ENCODE measurements at places on chromosomes 4 and X. TPM values are rescaled to one million over a fixed set of nuclear protein-coding genes. Genes with fewer than 3 reads are reported as not detected.

GRCh38 chrX:48022738-48023137 is 15.9 kb downstream of the SPACA5 start:
- no peaks in the 10 kb centered on the region for H3K27me3 ChIP-seq
- peaks cover 12% of the 10 kb centered on the region for H3K4me1 ChIP-seq
- H3K36me3 ChIP-seq: no peaks in the 10 kb centered on the region
- no peak overlapping the region for H3K27ac ChIP-seq
- no peak overlapping the region for H3K4me3 ChIP-seq

- no peak overlapping the region for H3K4me3 ChIP-seq
- H3K4me1 ChIP-seq: no peaks in the 10 kb centered on the region
- no peak overlapping the region for H3K27ac ChIP-seq
- no peaks in the 10 kb centered on the region for H3K27me3 ChIP-seq
- no peaks in the 10 kb centered on the region for H3K36me3 ChIP-seq
- DNase-seq: no peak
Observed at GRCh38 chrX:46770817-46771163, 11.9 kb upstream of the SLC9A7 start.

Gene KLB
- not detected for total RNA-seq

DNA sequence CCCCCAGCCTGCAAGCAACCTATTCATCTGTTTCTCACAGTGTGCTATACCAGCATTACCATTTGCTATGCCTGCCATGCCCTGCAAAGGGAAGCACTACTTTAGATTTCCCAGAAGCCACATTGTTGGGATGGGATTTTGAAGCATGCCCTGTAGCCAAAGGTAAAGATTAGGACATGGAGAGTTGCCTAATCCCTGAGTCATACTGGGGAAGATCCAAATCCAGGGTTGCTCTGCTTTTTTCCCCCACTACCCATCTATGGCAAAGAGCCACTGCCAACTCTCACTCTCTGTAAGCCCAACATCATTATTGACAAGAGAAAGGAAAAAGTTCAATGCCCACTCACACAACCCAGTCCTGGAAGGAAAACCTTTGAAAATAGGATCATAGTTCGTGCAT is 36.7 kb upstream of the TMEM164 start:
- H3K27ac ChIP-seq: no peak overlapping the region
- H3K27me3 ChIP-seq: no peaks in the 10 kb centered on the region
- H3K4me3 ChIP-seq: no peak overlapping the region
- no peak for DNase-seq

DNA sequence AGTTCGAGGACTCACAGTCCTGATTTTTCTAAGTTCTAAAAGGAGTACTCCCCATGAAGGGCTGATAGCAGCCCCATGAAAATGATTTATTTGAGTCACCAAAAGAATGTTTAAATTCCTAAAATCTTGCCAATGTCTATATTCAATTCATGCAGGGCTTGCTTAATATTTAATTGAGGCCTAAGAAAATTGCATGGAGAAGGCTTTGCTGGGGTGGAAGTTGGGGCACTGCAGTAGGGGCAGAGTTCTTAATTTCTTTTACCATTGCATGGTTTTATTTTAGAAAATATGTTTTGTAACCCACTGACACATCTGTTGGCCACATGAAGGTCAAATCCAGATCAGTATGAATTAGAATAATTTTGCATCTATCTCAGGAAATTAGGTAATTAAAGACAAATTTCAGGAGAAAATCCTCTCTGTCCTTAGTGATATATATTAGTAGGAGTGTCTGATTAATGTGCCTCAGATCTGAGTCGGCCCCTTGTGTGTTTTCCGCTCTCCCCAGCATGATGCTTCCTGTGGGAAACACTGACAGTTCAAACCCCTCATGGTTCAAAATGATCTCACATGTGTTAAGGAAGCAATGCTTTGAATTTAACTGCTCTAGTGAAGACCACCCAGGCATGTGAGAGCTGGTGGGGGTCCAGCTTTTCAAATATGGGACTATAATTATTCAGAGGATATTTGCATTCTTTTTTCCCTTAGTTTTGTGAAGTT is 54.0 kb upstream of the EGFL6 start:
- no peaks in the 10 kb centered on the region for H3K27me3 ChIP-seq
- no peak overlapping the region for H3K4me3 ChIP-seq

- no peaks in the 10 kb centered on the region for H3K36me3 ChIP-seq
- no peak overlapping the region for H3K4me3 ChIP-seq
- H3K4me1 ChIP-seq: no peaks in the 10 kb centered on the region
- H3K27me3 ChIP-seq: no peaks in the 10 kb centered on the region
- H3K27ac ChIP-seq: no peak overlapping the region
Observed at GRCh38 chrX:18956303-18957032, 27.4 kb downstream of the PHKA2 start.

DNA sequence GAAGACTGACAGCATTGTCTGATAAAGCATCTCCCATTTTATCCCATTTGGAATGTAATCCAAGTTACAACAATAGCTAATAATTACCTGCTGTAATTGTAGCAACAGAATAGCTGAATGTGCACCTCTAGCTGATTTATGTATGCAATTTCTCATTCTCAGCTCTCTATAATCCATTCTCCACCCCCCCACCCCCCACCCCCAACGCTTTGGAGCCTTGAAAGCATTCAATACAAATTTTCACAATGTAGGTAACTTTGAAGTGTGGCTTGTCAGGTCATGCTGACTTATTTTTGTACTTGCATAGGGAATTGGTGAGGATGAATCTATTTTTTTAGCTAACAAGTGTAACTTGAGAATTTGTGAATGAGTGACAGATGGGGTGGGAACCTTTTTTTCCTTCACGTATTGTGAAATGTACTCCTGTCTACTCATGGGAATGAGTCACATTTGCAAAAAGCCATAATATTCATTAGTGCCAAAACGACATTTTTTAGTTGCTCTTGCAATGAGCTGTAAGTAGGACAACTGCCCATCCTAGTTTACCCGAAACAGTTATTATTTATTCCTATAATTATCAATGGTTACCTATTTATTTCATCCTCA is 159.3 kb downstream of the PALLD start:
- H3K4me1 ChIP-seq: no peaks in the 10 kb centered on the region
- no peak for DNase-seq

GRCh38 chr4:18690291-18690955 is 668.9 kb upstream of the LCORL start:
- DNase-seq: no peak
- no peak overlapping the region for H3K4me3 ChIP-seq
- no peaks in the 10 kb centered on the region for H3K27me3 ChIP-seq
- no peaks in the 10 kb centered on the region for H3K36me3 ChIP-seq
- no peaks in the 10 kb centered on the region for H3K4me1 ChIP-seq
- no peak overlapping the region for H3K27ac ChIP-seq

- no peak for DNase-seq
- no peak overlapping the region for H3K27ac ChIP-seq
- H3K36me3 ChIP-seq: no peaks in the 10 kb centered on the region
- H3K4me3 ChIP-seq: no peak overlapping the region
- H3K27me3 ChIP-seq: peaks cover 2% of the 10 kb centered on the region
Observed at GRCh38 chrX:40100141-40100536, 2.4 kb upstream of the BCOR start.

Gene PAGE2
- not detected for total RNA-seq

DNA sequence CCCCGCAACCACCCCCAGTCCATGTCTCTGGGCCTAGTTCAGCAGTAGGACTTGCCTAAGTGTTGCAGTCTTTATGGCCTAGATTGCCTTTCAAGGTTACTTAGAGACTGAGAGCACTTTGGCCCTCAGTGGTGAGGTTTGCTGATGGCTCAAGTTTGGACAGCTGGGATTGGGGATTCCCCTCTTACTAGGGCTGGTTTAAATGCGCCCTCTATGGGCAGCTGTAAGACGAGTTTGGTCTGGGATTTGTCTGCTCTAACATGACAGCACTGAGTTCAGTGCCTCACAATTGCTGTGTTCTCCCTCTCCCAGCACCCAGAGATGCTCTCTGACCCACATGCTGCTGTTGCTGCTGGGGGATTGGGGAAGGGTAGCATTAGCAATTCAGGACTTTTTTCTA is 23.1 kb downstream of the DACH2 start:
- no peak overlapping the region for H3K4me3 ChIP-seq
- H3K4me1 ChIP-seq: no peaks in the 10 kb centered on the region
- no peaks in the 10 kb centered on the region for H3K27me3 ChIP-seq
- no peak overlapping the region for H3K27ac ChIP-seq
- H3K36me3 ChIP-seq: no peaks in the 10 kb centered on the region

DNA sequence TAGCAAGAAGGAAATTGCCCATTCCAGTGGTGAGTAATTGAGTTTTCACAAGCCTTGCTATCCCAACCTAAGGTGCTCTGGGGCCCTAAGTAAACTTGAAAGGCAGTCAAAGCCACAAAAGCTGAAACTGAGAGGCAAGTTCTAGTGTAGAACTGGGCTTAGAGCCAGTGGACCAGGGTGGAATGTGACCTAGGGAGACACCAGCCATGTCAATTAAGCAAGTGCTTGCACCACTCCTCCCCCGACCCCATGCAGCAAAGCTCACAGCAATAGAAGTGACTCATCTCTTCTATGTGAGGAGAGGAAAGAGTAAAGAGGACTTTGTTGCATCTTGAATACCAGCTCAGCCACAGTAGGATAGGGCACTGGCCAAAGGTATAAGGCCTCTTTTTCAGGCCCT is 486.1 kb upstream of the POU3F4 start:
- no peaks in the 10 kb centered on the region for H3K27me3 ChIP-seq
- H3K4me1 ChIP-seq: no peaks in the 10 kb centered on the region
- H3K4me3 ChIP-seq: no peak overlapping the region
- no peak for DNase-seq

Gene MAP3K15
- total RNA-seq: 0.23 TPM

DNA sequence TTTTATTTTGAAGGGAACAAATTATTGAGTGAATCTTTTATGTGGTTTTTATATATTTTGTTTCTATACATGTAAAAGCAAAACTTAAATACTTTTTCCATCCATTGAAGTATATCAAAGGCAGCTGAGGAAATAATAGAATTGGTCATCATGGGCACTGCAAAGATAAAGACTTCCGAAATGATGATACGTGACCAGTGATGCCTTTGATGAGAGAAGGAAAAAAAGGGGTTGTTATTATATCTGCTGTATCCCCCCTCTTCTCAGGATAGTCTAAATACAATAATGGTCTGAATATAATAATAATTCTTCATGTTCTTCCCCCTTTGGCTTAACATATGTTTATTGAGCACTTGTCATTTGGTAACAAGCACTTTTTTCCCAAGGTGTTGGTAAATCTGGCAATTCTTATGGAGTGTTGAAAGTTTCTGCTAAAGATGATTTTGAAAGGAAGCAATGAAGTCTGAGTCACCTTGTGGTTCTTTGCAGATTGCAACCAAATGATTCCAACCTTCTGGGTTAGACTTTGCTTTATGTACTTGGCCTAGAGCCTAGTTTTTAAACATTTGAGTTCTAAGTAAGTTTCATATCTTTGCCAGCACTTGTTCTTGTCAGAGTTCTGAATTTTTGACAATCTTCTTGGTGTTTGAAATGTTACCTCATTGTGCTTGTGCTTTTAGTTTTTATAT is 60.8 kb downstream of the USP9X start:
- no peak for DNase-seq
- no peak overlapping the region for H3K4me3 ChIP-seq
- H3K27me3 ChIP-seq: no peaks in the 10 kb centered on the region
- H3K4me1 ChIP-seq: no peaks in the 10 kb centered on the region
- no peak overlapping the region for H3K27ac ChIP-seq
- peaks cover 14% of the 10 kb centered on the region for H3K36me3 ChIP-seq

Gene MGAT4D
- not detected for total RNA-seq

- no peaks in the 10 kb centered on the region for H3K27me3 ChIP-seq
- no peak for DNase-seq
- no peaks in the 10 kb centered on the region for H3K36me3 ChIP-seq
- no peaks in the 10 kb centered on the region for H3K4me1 ChIP-seq
- H3K27ac ChIP-seq: no peak overlapping the region
Observed at GRCh38 chrX:132171881-132172280, 44.1 kb upstream of the FRMD7 start.

DNA sequence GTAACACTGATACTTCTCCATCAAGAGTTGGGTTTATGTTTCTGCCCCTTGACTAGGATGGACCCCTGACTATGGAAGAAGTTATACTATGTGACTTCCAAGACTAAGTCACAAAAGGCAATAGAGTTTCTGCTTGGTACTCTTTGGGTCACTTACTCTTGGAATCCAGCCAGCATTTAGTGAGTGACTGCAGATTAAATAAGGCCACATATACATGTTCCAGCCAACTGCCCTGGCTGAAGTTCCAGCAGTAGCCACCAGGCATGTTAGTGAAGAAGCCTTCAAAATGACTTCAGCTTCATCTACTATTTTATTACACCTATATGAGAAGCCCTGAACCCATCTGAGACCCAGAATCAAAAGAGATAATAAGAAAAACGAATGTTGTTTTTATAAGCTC is 524.0 kb downstream of the DMD start:
- DNase-seq: no peak
- no peaks in the 10 kb centered on the region for H3K27me3 ChIP-seq
- H3K27ac ChIP-seq: no peak overlapping the region
- no peak overlapping the region for H3K4me3 ChIP-seq
- no peaks in the 10 kb centered on the region for H3K36me3 ChIP-seq

DNA sequence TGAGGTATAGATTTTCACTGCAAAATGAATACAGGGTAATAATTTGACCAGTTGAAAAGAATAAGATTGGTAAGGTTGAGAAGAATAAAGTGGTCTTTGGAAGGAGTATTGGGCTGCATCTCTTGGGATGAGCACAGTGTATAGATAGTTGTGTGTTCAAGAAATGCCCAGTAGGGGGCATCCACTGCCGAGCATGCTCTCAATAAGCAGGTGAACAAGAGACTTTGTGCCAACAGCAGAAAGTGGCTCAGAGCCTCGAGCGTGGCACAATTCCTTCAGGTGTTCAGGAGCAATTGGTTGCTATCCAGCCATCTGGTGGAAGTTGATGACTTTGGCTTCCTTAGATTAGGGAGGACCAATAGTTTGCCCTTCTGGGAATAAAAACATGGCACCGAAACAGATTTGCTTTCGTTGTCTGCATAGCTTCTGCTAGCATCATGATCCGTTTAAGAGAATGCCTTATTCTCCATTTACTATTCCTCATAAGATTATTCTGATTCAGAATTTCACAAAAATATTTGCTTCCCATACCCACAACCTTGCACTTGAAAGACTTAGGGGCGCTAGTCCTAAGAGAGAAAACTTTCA is 258.1 kb upstream of the NEIL3 start:
- DNase-seq: no peak
- no peak overlapping the region for H3K27ac ChIP-seq
- H3K27me3 ChIP-seq: no peaks in the 10 kb centered on the region
- H3K4me1 ChIP-seq: no peaks in the 10 kb centered on the region

GRCh38 chr4:137519406-137519805 is 12.9 kb downstream of the PCDH18 start:
- H3K36me3 ChIP-seq: no peaks in the 10 kb centered on the region
- no peaks in the 10 kb centered on the region for H3K4me1 ChIP-seq
- no peaks in the 10 kb centered on the region for H3K27me3 ChIP-seq
- H3K27ac ChIP-seq: no peak overlapping the region

Measured in T-cell (primary cell).